ENCODE measurements at places on chromosomes 13 and 19.

DNA sequence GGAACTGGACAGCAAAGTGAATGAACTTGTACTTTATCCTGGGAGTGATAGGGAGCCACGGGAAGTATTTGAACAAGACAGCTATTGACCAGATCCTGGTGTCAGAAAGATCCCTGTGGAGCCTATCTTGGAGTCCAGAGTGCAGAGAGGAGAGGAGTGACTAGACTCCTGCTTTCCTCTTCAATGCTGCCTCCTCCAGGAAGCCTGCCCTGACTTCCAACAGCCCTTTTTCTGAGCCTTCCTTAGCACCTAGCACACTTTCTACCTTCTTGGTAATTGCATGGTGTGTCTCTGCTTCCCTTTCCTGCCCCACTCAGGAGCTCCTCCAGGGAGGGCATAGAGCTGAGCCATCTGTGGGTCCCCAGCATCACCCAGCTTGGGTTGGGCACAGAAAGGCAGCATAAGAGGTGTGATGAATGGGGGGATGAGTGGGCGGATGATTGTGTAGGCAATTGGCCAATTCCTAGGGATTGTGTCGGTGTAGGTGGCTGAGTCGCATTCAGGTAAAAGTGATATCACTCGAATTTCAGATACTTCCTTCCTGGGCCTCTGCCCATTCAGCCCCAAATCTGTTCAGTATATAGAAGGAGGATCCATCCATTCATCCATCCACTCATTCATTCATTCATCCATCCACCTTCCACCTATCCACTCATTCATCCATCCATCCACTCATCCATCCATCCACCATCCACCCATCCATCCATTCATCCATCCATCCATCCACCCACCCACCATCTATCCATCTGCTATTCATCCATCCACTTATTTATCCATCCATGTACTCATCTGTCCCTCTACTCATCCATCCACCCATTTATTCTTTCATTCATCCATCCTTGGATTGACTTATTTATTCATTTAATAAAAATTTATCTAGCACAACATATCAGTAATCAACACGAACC, 26.9 kb downstream of the CYP4F22 start:
- DNase-seq, result no peak

- peak; percentile 38 for DNase-seq
Measured at GRCh38 chr13:77779552-77780272, 82.2 kb downstream of the SLAIN1 start.

DNA sequence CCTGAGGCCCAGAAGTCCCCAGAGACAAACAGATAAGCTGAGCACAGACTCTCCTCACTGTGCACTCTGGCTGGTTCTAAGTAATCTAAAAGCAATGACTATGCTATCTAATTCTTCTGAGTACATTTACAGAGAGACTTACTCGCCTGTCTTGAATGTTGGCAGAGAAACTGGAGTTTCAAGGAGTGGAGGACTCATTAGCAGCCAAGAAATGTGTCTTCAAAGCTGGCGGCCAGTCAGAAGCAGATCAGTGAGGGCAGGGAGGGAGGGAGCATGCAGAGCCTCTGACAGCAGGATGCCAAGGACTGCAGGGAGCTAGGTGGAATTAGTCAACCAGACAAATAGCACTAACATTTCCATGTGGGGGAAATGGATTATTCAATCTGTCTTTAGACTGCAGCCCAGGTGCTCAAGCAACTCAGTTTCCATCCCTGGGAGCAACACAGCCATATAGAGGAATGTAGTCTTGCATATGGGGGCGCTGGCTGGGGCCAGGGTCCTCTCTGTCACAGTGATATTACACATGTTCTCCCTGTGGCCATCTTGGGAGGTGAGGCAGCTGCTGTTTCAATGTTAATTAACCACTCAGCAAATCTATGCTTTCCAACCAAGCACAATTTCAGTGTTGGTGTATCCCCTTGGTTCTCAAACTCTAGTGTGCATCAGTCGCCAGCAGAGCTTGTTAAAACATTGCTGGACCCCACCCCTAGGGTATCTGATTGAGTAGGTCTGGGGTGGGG, 97.9 kb downstream of the CCNA1 start:
- no peak for DNase-seq

DNA sequence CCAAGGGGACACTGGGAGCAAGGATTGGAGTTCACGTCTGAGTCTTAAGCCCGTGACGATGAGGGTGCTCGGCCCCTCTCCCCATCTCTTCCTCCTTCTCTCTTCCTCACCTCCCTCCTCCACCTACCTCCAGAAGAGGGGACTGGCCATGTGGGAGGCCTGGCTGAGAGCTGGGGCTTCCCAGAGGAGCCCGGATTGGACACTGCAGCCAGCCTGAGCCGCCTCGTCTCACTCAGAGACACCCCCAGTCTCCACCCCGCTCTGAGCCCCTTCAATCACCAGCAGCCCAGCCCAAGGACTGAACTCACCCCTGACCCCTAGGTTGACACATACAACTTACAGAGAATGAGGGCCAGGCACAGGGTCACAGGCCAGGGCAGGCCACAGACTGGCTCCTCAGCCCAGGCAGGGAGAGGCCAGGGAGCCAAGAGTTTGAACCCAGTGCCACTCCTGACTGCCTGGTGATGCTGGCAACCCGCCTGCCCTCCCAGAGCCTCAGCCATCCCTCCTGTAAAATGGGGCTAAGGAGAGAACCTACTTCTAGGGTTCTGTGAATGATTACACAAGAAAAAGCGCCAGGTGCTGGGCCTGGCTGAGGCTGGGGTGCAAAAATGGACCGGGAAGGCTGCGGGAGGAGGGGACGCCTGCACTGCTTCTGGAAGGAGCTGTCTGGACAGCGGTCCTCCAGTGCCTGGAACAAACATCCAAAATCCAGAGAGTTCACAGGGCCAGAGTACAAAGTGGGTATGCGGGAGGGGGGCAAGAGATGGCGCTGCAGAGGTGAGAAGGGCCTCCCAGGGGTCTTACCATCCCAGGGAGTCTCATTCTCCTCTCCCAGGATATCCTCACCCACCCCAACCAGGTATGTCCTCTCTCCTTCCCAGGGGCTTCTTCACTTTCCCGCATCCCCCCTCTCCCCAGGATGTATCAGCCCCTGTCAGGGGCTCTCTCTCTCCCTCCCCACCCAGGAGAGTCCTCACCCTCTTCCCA, 1.1 kb downstream of the CD79A start:
- no peak for DNase-seq

DNA sequence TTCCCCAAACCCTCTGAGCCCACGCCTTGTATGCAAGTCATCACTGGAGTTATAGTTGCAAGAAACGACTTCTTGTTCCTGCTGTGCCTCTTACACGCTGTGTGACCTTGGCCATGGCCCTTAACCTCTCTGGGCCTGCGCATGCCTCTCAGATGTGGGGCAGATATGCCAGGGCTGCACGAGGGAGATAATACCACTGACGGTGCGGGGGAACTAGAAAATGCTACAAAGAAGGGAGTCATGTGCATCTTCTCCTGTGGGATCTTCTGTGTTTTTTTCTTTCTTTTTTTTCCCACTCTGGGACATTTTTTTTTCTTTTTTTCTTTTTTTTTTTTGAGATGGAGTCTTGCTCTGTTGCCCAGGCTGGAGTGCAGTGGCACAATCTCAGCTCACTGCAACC, 4.3 kb upstream of the SAMD1 start:
- no peak for DNase-seq

DNA sequence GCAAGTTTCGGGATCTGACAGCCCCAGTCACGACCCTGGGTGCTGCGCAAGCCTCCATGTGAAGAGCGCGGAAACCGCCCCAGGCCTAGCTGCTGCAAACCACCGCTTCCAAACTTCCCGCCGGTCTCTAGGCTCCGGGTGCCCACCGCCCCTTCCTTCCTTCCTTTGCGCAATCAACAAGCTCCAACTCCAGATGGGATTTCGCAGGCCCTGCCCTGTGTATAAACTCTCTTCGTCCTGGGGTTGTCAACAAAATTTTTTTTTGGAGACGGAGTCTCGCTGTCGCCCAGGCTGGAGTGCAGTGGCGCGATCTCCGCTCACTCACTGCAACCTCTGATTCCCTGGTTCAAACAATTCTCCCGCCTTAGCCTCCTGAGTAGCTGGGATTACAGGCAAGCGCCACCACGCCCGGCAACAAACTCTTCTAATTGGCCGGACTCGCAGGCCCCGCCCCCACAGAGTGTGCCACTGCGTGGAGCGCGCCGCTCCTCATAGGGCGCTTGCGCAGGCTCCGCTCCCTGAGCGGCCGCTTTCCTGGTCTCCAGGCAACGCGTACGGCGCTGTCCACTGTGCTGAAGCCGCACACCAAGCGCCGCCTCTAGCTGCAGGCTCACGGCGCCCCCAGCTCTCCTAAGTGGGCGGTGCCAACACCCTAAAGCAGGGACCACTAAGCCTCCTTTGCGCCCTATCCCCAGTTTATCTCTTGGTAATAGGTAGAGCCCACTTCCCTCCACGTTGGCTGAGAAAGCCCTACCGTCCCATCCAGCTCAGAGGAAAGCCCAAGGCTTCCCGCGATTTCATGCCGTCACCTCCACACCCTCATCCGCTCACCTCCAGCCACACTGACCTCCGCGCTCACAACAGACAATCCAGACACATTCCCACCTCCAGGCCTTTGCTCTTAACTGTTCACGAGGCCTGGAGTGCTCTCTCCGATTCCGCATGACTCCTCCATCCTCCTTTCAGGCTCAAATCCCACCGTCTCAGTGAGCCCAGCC, 5.5 kb upstream of the QTRT1 start:
- peak; percentile 100 for DNase-seq

- DNase-seq, result no peak
Measured at GRCh38 chr13:68028701-68029100, 798.6 kb upstream of the PCDH9 start.

DNA sequence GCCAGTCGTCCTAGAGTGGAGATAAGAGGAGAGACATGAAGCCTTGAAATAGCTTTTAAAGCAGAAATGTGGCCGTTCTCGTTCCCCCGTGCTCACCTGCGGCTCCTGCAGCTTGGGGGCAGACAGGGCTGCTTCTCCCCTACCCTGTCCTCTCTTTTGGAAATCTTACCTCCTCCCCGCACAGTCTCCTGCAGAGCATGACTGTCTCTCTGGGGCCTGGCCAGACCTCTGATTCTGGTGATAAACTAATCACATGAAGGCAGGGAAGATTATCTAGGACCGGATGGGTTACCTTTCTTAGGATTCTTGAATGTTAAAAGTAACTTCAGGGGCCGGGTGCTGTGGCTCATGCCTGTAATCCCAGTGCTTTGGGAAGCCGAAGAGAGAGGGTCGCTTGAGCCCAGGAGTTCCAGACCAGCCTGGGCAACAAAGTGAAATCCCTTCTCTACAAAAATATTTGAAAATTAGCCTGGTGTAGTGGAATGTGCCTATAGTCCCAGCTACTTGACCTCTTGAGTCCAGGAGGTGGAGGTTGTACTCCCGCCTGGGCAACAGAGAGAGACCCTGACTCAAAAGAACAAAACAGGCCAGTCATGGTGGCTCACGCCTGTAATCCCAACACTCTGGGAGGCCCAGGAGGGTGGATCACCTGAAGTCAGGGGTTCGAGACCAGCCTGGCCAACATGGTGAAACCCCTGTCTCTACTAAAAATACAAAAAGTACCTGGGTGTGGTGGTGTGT, 8.1 kb downstream of the CEBPA start:
- DNase-seq, result no peak

- no peak for DNase-seq
Measured at GRCh38 chr13:99486996-99487395, 14.3 kb upstream of the TM9SF2 start.

DNA sequence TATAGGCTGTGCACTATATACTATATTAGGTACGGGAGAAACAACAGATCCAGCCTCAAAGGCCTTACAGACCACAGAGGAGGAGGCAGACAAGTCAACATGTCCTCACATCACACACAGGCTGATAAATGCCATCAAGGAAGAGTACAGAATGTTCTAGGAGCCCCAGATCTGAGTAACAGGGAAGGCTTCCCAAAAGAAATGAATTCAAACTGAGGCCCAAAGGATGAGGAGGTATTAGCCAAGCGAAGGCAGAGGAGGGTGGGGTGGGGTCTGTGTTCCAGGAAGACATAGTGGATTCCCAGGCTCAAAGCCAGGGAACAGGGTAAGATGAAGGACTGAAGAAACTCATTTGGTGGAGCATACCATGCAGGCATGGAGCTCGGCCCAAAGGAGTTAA, 55.1 kb downstream of the RXFP2 start:
- no peak for DNase-seq

DNA sequence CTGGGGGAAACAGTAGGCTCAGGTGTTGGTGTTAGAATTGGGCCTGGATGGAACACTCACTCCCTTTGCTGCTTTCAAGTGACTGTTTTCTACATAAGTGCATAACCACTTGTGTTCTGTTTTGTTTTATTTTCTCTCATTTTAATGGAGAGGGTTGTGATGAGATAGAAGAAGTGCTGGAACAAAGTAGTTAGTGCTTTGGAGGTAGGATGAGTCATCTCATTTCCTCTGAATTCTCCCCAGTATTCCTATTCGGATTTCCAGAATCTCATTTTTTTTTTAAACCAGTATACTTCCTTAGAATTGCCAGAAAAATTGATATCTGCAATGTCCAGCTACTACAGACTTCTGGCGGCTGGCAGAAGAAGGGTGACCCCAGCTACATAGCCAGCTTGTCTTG, 575.9 kb downstream of the MYO16 start:
- no peak for DNase-seq

DNA sequence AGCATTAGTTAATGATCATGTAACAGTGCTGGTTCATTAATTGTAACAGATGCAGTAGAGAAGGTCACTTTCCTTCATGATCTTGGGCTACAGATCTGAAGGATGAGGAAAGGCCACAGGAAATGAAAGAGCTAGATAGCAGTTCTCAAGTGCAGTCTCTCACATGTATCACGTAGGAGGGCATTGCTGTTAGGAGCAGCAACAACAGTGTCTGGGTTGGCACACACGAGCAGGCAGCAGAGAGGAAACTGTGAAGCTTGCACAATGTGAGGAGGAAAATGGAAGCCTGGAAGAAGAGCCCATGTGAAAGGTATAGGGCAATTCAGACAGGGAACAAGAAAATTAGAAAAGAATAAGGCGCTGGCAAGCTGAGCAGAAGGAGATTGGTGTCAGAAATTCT, 1741.5 kb downstream of the PCDH9 start:
- no peak for DNase-seq

DNA sequence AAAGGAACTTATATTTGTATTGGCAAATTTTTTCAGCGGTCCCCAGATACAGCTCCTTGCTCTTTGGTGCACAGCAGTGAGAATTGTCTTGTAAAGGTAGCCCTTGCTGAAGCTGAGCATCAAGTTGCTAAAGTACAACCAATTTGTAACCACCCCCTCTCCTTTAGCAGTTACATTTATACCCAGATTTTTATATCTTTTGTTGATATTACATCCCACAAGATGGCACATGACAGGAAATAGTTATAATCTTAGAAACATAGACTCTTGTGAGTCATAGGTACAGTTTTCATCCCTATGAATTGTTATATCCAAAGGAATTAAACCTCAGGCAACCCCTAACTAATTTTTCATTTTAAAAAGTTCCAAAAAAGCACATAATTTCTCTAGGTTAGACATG, 523.0 kb upstream of the SLITRK1 start:
- DNase-seq, result no peak

DNA sequence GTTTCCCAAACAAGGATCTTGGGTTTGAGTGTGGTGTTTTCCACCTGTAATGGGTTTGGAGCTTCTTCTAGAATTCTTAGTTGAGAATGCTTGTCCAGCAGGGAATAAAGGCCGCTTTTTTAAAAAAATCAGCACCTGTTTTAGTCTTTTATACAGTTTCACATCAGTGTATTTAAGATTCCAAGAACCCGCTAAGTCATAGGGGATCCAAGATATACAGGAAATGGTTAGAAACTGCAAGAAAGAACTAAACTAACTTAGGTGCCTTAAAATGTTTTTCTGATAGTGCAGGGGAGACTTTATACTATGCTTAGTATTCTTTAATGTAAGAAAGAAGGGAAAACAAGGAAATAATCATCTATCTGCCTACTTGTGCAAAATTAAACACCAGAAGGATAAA, 74.7 kb downstream of the C13orf42 start:
- no peak for DNase-seq
